ENCODE measurements at places on chromosomes 5 and 9.

- DNase-seq: no peak
Observed at GRCh38 chr5:120516805-120517204, 52.7 kb downstream of the PRR16 start.

DNA sequence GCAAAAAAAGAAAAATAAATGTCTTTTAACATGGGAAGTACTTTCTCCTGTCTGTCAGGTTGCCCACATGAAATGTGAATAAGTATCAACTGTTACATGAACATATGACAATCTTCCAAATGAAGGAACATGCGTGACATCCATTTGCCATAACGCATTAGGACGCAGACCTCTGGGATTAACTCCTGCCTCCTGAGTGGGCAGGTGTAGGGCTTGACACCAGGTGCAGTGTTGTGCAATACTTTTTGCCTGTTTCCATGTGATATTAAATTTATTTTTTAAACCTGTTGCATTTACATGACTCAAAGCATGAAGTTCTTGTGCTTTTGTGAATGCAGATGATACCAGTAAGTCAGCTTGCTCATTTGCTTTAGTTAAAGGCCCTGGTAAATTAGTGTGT is 8.7 kb upstream of the TMEM141 start:
- no peak for DNase-seq

- no peak for DNase-seq
Observed at GRCh38 chr9:25724424-25724823, 46.2 kb upstream of the TUSC1 start.

GRCh38 chr5:157335534-157336422 is 69.9 kb downstream of the CYFIP2 start:
- DNase-seq: no peak

DNA sequence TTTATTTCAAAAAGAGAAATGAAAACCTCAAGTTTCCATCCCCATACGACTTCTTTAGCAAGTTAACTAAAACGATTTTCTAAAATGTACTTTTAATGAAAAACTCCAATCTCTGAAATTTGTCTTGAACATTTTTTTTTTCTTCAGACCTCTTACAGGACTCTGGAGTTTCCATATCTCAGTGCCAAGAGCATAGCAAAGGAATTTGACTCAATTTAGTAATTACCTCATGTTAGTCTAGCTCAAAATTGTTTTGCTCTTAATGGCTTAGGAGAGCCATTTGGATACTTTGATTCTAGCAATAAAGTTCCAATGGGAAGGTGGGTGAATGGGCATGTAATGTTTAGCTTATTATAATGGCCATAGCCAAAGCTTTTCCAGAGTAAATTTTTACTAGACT is 26.0 kb upstream of the SPATA31D4 start:
- no peak for DNase-seq

DNA sequence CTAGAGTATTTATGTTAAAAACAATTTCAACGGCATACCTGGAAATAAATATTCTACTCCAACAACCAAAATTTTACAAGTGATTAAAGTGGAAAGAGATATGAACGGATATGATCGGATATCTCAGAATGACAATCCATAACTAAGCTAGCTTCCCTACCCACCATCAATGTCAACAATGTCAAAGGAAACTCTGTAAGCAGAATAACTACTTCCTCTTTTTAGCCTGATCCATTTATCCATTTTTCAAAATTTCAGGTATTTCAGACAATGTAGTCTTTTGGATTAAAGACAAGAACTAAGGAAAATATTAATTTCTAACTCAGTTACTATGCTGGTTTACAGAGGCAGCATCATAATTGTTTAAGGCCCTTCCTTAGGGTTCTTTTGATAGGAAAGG is 188.7 kb downstream of the DENND1A start:
- no peak for DNase-seq

GRCh38 chr5:87541033-87541432 is 128.3 kb upstream of the CCNH start:
- peak; percentile 48 for DNase-seq

DNA sequence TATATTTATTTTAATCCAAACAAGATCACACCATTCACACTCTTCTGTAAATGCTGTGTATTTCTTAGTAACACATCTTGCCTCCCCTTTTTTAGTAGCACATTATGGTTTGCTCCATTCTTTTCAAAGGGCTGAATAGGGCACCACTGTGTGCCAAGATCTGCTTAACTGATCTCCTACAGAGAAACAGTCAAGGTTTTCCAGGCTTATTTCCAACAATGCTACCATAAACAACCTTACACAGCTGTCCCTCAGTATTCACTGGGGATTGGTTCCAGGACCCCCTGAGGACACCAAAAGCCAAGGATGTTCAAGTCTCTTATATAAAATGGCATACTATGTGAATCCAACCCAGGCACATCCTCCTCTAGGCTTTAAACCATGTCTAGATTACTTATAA is 16.5 kb downstream of the GOLM1 start:
- DNase-seq: no peak

All from anterior cingulate cortex (tissue), 58 donors.